ENCODE measurements at places on chromosomes 7 and 10. TPM values are rescaled to one million over a fixed set of nuclear protein-coding genes. Genes with fewer than 3 reads are reported as not detected.

- no peaks in the 10 kb centered on the region for H3K36me3 ChIP-seq
- DNase-seq = no peak
- H3K4me1 ChIP-seq = no peaks in the 10 kb centered on the region
- no peaks in the 10 kb centered on the region for H3K27me3 ChIP-seq
- no peak overlapping the region for H3K4me3 ChIP-seq
Measured at GRCh38 chr10:64191286-64191685, 670.1 kb downstream of the REEP3 start.

DNA sequence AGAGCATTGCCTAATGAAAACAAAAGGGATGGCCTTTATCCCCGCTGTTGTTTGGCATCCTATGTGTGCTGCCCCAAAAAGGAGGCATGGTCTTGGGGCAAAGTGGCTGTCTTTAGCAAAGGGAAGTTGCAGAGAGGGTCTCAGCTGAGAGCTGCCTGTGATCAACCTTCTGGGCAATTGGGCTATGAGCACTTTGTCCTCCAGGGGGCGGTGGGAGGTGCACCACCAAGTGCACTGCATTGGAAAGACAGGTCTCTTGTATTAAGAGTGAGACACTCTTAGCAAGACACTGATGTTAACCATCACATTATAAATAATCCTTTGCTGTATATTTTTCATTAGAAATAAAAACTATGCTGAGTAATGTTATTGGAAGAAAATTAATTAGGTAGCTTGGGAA is 314.8 kb downstream of the POM121L12 start:
- H3K27ac ChIP-seq = no peak overlapping the region
- no peak overlapping the region for H3K4me3 ChIP-seq
- no peak for DNase-seq
- no peaks in the 10 kb centered on the region for H3K36me3 ChIP-seq
- H3K4me1 ChIP-seq = no peaks in the 10 kb centered on the region
- H3K27me3 ChIP-seq = no peaks in the 10 kb centered on the region

Gene COL28A1
- 2.4 TPM for total RNA-seq

DNA sequence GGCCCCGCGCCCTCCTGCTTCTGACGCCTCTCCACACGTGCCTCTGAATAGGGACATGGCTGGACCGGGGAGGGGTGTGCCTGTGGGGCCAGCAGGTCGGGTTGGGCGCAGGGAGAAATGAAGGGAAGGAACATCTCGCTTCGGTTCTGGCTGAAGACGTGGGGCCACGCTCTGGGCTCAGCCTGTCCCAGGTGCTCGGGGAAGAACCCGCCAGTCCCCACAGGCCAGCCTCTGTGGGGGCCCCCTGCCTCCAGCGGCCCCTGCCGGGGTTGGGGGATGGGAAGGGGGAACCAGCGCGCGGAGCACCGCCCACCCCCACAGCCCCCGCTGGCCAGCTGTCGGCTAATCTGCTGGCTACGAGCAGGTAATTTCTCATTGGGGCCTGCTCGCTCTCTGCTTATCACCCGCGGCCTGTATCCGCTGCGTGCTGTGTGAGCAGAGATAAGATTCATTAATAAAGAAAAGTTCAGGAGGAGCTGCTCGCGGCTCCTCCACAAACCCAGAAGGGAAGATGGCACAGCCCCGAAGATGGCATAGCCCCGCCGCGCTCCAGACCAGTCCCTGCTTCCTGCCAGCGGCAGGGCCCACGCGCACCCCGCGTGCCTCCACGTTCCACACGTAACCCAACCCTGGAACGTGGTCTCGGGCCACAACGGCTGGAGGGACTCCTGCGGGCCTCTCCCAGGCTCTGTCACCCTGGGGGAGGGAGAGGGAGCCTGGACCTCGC is 186.2 kb downstream of the ELFN1 start:
- H3K4me1 ChIP-seq = no peaks in the 10 kb centered on the region
- no peak overlapping the region for H3K4me3 ChIP-seq
- peak; percentile 35 for DNase-seq
- no peaks in the 10 kb centered on the region for H3K36me3 ChIP-seq
- H3K27ac ChIP-seq = no peak overlapping the region

GRCh38 chr7:45982907-45983719 is 62.0 kb upstream of the IGFBP3 start:
- no peaks in the 10 kb centered on the region for H3K36me3 ChIP-seq
- no peak overlapping the region for H3K4me3 ChIP-seq
- no peak overlapping the region for H3K27ac ChIP-seq
- H3K27me3 ChIP-seq = no peaks in the 10 kb centered on the region
- H3K4me1 ChIP-seq = no peaks in the 10 kb centered on the region

Gene DDX50
- 20.6 TPM for total RNA-seq

GRCh38 chr7:131506597-131506996 is 49.8 kb downstream of the PODXL start:
- peak; percentile 60 for DNase-seq
- no peaks in the 10 kb centered on the region for H3K36me3 ChIP-seq
- H3K4me3 ChIP-seq = no peak overlapping the region

DNA sequence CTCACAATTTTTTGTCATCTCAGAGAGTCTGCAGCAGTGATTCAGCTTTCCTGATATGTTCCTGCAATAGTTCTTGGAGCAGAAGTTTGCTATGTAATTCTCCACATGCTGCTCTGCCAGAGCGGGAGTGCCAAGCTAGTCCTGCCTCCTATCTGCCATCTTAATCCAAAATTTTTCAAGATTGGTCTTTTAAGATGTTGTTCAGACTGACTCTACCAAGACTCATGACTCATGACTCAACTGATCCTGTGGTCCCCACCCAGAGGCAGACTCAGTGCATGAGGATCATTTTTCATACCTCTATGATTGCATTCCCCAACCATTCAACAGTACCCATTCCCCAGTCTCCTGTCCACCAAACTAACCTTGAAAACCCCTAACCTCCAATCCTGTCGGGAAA is 470.8 kb downstream of the INHBA start:
- no peaks in the 10 kb centered on the region for H3K4me1 ChIP-seq
- DNase-seq = no peak
- no peaks in the 10 kb centered on the region for H3K27me3 ChIP-seq

- H3K27ac ChIP-seq = peak overlapping the region; percentile 42
- no peaks in the 10 kb centered on the region for H3K27me3 ChIP-seq
- H3K36me3 ChIP-seq = no peaks in the 10 kb centered on the region
Measured at GRCh38 chr7:2403718-2404648, 572 bp downstream of the CHST12 start.

Gene HOXA5
- not detected for total RNA-seq

Gene NPSR1
- total RNA-seq = not detected

DNA sequence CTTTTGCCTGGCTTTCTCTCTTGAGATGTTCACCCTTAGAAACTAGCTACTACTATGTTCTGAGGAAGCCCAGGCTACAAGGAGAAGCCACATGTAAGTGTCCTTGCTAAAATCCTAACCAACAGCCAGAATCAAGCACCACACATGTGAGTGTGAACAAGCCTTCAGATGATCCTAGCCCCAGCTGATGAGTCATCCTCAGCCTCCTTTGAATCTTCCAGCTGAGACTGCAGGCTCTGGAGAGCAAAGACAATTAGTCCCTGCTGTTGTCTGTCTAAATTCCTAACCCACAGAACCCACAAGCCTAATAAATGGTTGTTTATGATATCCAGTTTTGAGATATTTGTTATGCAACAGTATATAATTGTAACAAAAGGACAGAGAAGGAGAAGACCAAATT is 92.8 kb upstream of the TAC1 start:
- H3K27ac ChIP-seq = no peak overlapping the region
- H3K27me3 ChIP-seq = no peaks in the 10 kb centered on the region
- DNase-seq = no peak
- no peaks in the 10 kb centered on the region for H3K4me1 ChIP-seq

DNA sequence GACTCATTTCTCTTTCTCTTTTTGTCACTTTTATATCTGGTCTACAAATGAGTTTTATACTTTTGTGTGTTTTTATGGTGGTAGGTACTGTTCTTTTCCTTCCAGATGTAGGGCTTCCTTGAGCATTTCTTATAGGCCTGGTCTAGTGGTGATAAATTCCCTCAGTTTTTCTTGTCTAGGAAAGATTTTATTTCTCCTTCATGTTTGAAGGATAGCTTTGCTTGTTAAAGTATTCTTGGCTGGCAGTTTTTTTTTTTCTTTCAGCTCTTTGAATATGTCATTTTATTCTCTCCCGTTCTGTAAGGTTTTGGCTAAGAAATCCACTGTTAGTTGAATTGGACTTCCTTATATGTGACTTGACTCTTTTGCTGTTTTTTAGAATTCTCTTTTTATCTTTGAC is 292.7 kb downstream of the RPS24 start:
- no peak for DNase-seq
- no peaks in the 10 kb centered on the region for H3K4me1 ChIP-seq
- no peak overlapping the region for H3K4me3 ChIP-seq
- no peaks in the 10 kb centered on the region for H3K36me3 ChIP-seq

GRCh38 chr10:71223347-71224058 is 11.1 kb downstream of the UNC5B start:
- DNase-seq = no peak
- H3K36me3 ChIP-seq = no peaks in the 10 kb centered on the region
- no peak overlapping the region for H3K4me3 ChIP-seq
- H3K4me1 ChIP-seq = no peaks in the 10 kb centered on the region

- no peak overlapping the region for H3K4me3 ChIP-seq
- H3K36me3 ChIP-seq = no peaks in the 10 kb centered on the region
- H3K27me3 ChIP-seq = no peaks in the 10 kb centered on the region
- H3K27ac ChIP-seq = no peak overlapping the region
- no peaks in the 10 kb centered on the region for H3K4me1 ChIP-seq
Measured at GRCh38 chr7:75660566-75661215, 78.0 kb downstream of the HIP1 start.

GRCh38 chr10:49139028-49139845 is 5.4 kb upstream of the FAM170B start:
- H3K36me3 ChIP-seq = no peaks in the 10 kb centered on the region
- no peaks in the 10 kb centered on the region for H3K4me1 ChIP-seq
- H3K27me3 ChIP-seq = no peaks in the 10 kb centered on the region

- DNase-seq = no peak
- no peaks in the 10 kb centered on the region for H3K27me3 ChIP-seq
- no peak overlapping the region for H3K27ac ChIP-seq
Measured at GRCh38 chr7:70457883-70458680, 673.9 kb upstream of the GALNT17 start.

Gene MEIG1
- total RNA-seq = 0.44 TPM

GRCh38 chr7:50147951-50148808 is 55.1 kb upstream of the ZPBP start:
- H3K4me1 ChIP-seq = no peaks in the 10 kb centered on the region
- H3K27ac ChIP-seq = no peak overlapping the region
- no peak overlapping the region for H3K4me3 ChIP-seq

Gene MMP21
- not detected for total RNA-seq

Gene SLC39A12
- not detected for total RNA-seq

- no peaks in the 10 kb centered on the region for H3K27me3 ChIP-seq
- DNase-seq = no peak
- no peaks in the 10 kb centered on the region for H3K36me3 ChIP-seq
- no peak overlapping the region for H3K4me3 ChIP-seq
- no peaks in the 10 kb centered on the region for H3K4me1 ChIP-seq
Measured at GRCh38 chr10:23419655-23420329, 19.1 kb upstream of the OTUD1 start.

DNA sequence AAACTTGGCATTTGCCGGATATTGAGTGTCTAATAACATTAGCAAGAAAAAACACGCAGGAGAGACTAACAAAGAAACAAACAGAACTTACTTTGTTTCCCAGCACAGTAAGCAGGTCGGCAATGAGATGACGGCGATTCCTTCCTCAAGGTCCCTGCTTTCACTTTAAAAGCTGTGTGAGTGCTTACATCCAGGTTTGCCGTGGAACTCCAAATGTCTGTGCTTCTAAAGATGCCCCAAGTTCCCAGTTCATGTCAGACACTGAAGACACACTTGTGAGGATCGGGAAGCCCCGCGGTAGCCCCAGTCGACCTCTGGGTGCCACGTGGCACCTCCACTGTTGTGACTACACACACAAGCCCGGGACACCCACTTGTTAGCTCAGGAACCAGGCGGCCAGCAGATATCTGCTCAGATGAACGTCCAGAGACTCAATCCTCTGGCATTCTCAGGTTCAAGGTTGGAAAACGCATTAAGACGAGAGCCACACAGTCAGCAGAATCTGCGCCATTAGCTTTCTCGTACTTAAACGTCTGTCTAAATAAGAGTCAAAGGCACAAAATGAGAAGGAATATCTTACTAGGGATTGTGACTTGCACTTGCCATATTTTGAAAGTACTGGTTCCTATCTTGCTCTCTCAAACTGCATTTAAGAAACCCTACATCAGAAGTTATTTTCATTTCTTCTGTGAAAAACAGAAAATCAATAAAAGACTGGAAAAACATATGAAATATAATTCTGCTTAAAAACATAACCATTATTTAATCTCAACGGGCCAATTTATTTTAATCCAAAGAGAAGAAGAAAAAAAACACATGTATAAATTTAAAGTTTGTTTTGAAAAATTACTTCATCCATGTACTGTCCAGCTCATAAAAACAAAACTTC is 207.6 kb upstream of the KLF14 start:
- peak overlapping the region; percentile 94 for H3K27ac ChIP-seq
- H3K4me1 ChIP-seq = peaks cover 25% of the 10 kb centered on the region
- no peaks in the 10 kb centered on the region for H3K27me3 ChIP-seq
- no peaks in the 10 kb centered on the region for H3K36me3 ChIP-seq
- DNase-seq = peak; percentile 79

GRCh38 chr7:92246360-92247101 is 757 bp downstream of the ANKIB1 start:
- H3K27me3 ChIP-seq = no peaks in the 10 kb centered on the region
- DNase-seq = no peak
- H3K27ac ChIP-seq = peak overlapping the region; percentile 91
